Esophagus squamous epithelium (tissue), 5 donors: ENCODE measurements at places on chromosomes 11 and 22. TPM values are rescaled to one million over a fixed set of nuclear protein-coding genes. Genes with fewer than 3 reads are reported as not detected.

DNA sequence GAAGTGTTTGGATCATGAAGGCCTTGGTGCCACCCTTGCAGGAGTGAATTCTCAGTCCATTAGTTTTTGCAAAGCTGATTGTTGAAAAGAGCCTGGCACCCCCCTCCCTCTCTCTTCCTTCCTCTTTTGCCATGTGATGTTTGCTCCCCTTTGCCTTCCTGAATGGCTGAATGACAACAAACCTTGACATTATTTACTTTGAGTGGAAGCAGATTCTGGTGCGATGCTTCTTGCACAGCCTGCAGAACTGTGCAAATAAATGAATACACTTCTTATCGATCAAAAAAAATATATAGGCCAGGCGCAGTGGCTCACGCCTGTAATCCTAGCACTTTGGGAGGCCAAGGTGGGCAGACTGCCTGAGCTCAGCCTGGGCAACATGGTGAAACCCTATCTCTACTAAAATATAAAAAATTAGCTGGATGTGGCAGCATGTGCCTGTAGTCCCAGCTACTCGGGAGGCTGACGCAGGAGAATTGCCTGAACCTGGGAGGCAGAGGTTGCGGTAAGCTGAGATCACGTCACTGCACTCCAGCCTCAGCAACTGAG lies 2.0 kb upstream of the NARS2 start:
- no peak for DNase-seq

- DNase-seq: no peak
These were observed 45.3 kb upstream of the NECTIN1 start for GRCh38 chr11:119774172-119774763.

PHETA2 gene
- total RNA-seq: 6.3 TPM

PDGFB gene
- 6.1 TPM for total RNA-seq

USP35 gene
- total RNA-seq: 7.0 TPM

PAMR1 gene
- total RNA-seq: 0.34 TPM

OR51M1 gene
- not detected for total RNA-seq
